ENCODE measurements at places on chromosomes 16 and 17.

DNA sequence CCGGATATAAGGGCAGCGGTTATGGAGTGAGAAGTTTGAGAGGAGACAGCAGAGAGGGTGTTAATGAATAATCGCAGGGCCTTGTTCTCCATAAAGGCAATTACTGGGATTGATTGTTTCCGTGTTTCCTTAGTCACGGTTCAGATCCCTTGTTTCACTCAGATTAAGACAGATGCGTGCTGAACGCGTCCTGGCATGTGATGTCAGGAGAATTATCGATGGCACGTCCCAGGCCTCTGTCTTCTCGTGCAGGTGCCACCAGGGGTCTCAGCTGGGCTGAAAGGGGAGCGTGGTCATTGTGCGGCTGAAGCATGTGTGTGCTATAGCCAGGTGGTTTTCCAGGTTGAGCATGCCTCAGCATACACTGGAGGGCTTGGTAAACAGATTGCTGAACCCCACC, 142.4 kb upstream of the NOL11 start:
- no peak for DNase-seq

GRCh38 chr17:4658478-4659305, 17.2 kb upstream of the ALOX15 start:
- no peak for DNase-seq

DNA sequence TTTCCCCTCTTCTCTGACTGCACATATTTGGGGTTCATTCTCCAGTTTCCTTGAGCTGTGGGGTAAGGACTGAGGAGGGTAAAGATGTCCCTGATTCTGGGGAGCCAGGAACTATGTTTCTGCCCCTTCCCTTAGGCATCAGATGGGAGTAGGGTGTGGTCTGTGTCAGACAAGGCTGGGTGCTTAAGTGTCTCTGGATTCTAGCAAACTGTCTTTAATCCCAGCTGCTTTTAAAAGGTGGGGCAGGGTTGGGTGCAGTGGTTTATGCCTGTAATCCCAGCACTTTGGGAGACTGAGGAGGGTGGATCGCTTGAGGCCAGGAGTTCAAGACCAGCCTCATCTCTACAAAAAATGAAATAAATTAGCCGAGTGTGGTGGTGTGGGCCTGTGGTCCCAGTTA, 13.0 kb downstream of the LASP1 start:
- no peak for DNase-seq

GRCh38 chr17:19470530-19471261, 59.7 kb downstream of the RNF112 start:
- DNase-seq, result no peak

DNA sequence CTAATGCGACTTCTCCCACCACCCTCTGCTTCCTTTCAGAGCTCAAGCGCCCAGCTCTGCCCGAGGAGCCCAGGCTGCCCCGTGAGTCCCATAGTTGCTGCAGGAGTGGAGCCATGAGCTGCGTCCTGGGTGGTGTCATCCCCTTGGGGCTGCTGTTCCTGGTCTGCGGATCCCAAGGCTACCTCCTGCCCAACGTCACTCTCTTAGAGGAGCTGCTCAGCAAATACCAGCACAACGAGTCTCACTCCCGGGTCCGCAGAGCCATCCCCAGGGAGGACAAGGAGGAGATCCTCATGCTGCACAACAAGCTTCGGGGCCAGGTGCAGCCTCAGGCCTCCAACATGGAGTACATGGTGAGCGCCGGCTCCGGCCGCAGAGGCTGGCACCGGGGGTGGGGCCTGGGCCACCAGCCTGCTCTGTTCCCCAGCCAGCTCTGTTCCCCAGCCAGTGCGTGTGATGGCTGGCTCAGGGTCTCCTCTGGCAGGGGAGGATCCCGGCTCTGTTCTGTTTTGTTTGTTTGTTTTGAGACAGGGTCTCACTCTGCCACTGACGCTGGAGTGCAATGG, 18.7 kb downstream of the CRISPLD2 start:
- no peak for DNase-seq

DNA sequence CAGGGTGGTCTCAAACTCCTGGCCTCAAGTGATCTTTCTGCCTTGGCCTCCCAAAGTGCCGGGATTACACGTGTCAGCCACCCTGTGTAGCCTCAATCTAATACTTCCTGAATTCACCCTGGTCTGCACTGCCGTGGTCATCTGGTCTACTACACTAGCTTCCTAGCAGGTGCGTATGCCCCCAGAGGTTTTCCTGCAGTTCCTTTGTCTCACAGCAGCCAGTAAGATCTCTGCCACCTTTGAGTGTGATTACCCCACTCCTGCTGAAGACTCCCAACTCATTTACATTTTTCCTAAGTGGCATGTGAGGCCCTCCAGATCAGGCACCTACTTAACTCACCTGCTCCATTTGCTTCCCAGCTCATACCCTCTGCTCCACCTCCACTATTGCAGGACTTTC, 5.1 kb upstream of the DDX19A start:
- DNase-seq, result no peak

DNA sequence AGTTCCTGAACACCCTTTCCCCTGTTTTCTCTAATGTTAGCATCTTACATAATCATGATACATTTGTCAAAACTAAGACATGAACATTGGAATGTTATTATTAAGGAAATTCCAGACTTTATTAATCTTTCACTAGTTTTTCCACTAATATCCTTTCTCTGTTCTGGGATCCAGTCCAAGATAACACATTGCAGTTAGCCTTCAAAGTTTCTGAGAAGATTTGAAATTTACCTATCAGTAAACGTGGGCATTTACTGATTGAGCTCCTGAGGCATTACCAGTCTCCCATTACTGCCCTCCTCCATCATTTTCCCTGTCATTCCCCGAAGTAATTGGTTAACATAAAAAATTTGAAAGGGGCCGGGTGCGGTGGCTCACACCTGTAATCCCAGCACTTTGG, 5.7 kb upstream of the CD300LG start:
- no peak for DNase-seq
